ENCODE measurements at places on chromosomes 4 and X.

GRCh38 chr4:26311633-26312032 is 9.2 kb upstream of the RBPJ start:
- no peak for DNase-seq

DNA sequence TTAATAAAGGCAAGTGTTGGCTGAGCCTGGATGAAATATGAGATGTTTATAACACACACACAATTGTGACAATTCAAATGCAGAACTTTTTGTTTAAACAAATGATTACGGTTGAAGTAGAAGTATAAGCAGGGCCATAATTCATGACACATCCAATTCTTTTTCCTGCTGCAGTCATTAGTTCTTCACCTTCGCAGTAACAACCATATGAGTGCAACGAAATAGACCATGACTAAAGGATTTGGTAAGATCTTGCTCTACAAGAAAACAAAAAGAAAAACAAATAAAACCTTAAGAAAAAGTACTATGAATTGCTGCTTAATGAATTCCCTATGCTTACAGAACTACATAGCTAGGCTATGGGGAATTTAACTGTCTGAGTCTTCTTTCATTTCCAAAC is 13.9 kb upstream of the BMPR1B start:
- DNase-seq = no peak

GRCh38 chr4:152921284-152921683 is 14.8 kb upstream of the FHDC1 start:
- no peak for DNase-seq

- DNase-seq = no peak
Measured at GRCh38 chr4:143308377-143308776, 28.3 kb upstream of the GAB1 start.

DNA sequence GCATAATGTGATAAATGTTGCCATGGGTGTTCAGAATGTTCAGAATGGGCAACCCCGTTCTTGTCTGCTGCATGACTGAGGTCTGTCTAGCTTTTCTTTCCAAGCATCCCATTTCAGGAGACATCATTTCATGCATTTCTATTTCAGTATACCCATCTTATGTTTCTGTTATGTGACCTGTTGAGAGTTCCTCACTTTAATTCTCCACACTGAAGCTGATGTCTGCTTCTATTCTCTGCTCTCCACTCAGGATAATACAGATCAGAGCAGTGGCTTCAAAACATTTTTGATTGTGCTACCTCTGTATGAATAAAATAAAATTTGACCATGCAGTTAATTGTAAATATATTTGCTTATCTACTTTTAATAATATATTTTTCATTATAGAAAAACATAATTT is 398.6 kb downstream of the ARHGAP24 start:
- DNase-seq = no peak

- DNase-seq = no peak
Measured at GRCh38 chr4:186272699-186273391, 6.9 kb downstream of the F11 start.
